ENCODE measurements at places on chromosomes 7 and 10. TPM values are rescaled to one million over a fixed set of nuclear protein-coding genes. Genes with fewer than 3 reads are reported as not detected.

- H3K4me1 ChIP-seq: no peaks in the 10 kb centered on the region
- no peaks in the 10 kb centered on the region for H3K36me3 ChIP-seq
- no peak overlapping the region for H3K4me3 ChIP-seq
- H3K27me3 ChIP-seq: no peaks in the 10 kb centered on the region
These were observed 155.2 kb downstream of the MAGI2 start for GRCh38 chr7:79298145-79298760.

Gene NET1
- total RNA-seq: 25.6 TPM

- DNase-seq: no peak
- no peaks in the 10 kb centered on the region for H3K27me3 ChIP-seq
- H3K36me3 ChIP-seq: no peaks in the 10 kb centered on the region
- H3K4me1 ChIP-seq: no peaks in the 10 kb centered on the region
- no peak overlapping the region for H3K27ac ChIP-seq
These were observed 187.0 kb downstream of the PCDH15 start for GRCh38 chr10:54614072-54614471.

Gene ICA1
- total RNA-seq: 2.4 TPM

DNA sequence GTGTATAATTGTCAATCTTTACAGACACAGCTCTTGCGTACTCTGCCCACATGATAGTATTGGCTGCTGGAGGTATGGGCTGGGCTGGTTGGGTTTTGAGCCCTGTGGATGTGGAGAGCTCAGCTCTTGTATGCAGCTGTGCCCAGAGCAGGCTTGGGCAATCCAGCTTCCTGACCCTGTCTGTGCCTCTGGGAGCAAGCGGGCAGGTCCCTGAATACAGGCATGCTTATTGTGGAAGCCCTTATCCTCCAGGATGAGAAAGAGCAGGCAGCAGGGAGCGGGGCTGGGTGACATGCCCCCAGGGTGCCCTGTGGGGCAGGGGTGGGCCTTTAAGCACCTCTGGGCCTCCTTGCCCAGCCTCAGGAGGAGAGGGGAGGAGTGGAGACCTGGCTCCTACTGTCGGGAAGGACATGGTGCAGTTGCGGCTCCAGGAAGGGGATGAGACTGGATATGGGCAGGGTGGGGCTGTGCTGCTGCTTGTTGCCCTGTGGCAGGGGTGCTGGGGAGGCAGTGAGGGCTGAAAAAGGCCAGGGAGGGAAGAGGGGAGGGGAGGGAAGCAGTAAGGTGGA lies 32.7 kb upstream of the SH2D4B start:
- H3K4me3 ChIP-seq: no peak overlapping the region
- H3K4me1 ChIP-seq: peaks cover 62% of the 10 kb centered on the region
- H3K36me3 ChIP-seq: peaks cover 19% of the 10 kb centered on the region
- H3K27ac ChIP-seq: peak overlapping the region; percentile 93

GRCh38 chr7:36661135-36661840 lies 63.0 kb downstream of the AOAH start:
- no peak overlapping the region for H3K27ac ChIP-seq
- H3K36me3 ChIP-seq: no peaks in the 10 kb centered on the region
- DNase-seq: no peak
- no peak overlapping the region for H3K4me3 ChIP-seq

DNA sequence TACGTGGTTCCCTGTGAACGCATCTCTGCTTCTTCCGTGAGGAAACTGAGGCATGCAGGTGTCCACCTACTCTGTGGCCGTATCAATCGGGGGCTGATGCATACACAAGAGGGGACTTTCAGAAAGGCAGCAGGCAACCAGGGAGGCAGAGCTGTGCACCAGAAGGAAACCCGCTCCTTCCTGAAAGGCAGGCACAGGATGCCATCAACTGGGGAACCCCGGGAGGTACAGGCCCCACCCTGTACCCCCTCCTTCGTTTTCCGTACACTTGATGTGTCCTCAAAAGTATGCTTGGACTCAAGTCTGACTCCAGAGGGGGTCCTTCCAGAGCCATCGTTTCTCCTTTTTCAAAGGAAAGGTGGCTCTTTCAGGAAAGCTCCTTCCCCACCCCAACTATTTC lies 59.5 kb downstream of the ASB13 start:
- H3K36me3 ChIP-seq: no peaks in the 10 kb centered on the region
- H3K4me3 ChIP-seq: no peak overlapping the region
- no peak overlapping the region for H3K27ac ChIP-seq
- DNase-seq: no peak
- no peaks in the 10 kb centered on the region for H3K4me1 ChIP-seq

DNA sequence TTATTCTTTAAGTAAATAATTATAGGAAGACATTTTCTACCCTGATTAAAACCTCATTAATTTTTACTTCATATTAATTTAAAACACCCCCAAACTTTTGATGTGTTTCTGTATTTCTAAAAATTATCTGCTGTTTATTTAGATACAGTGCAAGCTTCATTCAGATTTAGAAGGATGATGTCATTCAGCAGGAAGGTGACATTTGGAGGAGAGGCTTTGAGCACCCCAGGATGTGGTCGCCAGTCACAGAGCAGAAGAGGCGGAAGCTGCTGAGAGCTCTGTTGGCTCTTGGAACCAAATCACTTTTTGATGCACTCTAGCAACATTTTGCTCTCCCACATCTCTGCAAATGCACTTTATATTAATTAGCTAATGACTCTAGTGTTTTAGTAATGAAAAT lies 233.9 kb upstream of the CACNA2D1 start:
- H3K4me1 ChIP-seq: peaks cover 5% of the 10 kb centered on the region
- DNase-seq: peak; percentile 52
- H3K36me3 ChIP-seq: no peaks in the 10 kb centered on the region
- H3K27ac ChIP-seq: peak overlapping the region; percentile 54
- H3K27me3 ChIP-seq: no peaks in the 10 kb centered on the region

DNA sequence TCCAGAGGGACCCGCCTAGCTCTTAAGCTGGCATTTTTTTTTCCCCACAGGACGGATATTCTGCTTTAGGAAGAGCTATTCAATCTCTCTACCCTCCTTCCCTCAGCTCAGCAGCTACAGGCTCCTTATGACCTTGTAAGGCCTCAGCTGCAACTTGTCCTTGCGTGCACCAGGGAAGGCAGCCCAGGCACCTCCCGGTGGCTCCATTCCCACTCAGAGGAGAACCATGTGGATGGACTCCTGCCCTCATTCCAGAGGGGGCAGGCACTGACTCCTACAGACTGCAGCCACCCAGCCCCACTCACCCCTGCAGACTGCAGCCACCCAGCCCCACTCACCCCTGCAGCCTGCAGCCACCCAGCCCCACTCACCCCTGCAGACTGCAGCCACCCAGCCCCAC lies 73.7 kb downstream of the ITIH5 start:
- peaks cover 6% of the 10 kb centered on the region for H3K27me3 ChIP-seq
- H3K36me3 ChIP-seq: no peaks in the 10 kb centered on the region
- no peaks in the 10 kb centered on the region for H3K4me1 ChIP-seq
- no peak for DNase-seq
- no peak overlapping the region for H3K4me3 ChIP-seq

Gene NEUROD6
- not detected for total RNA-seq

- H3K27me3 ChIP-seq: no peaks in the 10 kb centered on the region
- H3K4me1 ChIP-seq: peaks cover 9% of the 10 kb centered on the region
- peak; percentile 20 for DNase-seq
These were observed 102.9 kb upstream of the FAM20C start for GRCh38 chr7:89232-90019.

- peak overlapping the region; percentile 99 for H3K4me3 ChIP-seq
- H3K27ac ChIP-seq: no peak overlapping the region
- peaks cover 36% of the 10 kb centered on the region for H3K4me1 ChIP-seq
- no peak for DNase-seq
- peaks cover 33% of the 10 kb centered on the region for H3K36me3 ChIP-seq
These were observed 976 bp downstream of the ABCF2 start for GRCh38 chr7:151225948-151226510.

DNA sequence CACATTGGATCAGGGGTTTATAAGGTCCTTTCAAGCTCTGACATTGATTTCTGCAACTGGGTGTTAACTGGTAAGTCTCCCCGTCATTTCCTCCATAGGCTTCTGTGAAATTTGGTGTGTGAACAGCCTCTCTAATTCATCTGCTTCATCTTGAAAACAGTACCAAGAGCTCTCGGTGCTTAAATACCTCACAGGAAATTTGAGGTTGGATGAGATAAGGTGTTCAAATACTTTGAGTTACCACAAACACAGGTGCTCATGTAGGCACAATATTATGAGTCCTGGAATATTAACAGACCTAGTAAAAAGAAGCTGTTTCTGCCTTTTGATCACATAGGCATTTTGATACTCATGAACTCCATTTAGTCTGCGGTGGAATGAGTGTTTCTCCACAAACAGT lies 85.2 kb downstream of the RTKN2 start:
- no peaks in the 10 kb centered on the region for H3K27me3 ChIP-seq
- peaks cover 19% of the 10 kb centered on the region for H3K36me3 ChIP-seq
- H3K27ac ChIP-seq: peak overlapping the region; percentile 96
- H3K4me3 ChIP-seq: no peak overlapping the region
- peaks cover 85% of the 10 kb centered on the region for H3K4me1 ChIP-seq
- DNase-seq: peak; percentile 40

DNA sequence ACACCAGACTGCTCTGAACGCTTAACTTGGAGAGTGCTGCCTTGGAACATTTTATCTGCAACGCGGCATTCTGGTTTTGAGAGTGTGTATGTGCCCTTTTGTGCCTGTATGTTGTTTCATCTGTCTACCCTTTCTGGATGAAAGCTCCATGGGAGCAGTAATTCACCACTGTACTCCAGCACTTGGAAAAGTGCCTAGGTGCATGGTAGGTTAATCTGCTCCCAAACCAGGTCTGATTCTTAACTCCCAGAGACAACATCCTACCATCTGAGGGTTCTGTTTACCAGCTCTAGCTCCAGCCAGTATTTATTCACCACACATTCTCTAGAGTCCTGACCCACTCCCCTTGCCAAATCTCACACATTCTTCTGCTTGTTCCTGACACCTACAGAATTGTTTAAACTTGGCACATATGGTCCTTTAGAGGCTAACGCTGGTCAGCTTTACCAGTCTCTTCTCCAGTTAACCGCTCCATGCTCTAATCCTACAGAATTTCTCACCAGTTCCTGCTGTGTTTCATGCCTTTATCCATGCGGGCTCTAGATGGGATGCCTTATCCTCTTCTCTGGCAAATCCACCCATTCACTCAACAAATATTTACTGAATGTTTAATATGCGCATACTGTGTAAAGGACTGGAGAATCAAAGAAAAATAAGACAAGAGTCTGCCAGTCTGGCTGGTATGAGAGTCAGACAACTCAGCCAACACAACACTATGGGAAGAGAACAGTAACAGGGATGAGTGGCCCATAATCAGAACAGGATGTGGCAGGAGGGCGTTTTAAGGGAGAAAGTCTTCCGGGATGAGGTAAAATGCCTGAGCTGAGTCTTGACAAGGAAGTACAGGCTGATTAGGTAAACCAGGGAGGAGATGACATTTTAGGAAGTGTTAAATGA lies 46.3 kb downstream of the MTPN start:
- no peak overlapping the region for H3K27ac ChIP-seq
- H3K4me1 ChIP-seq: peaks cover 37% of the 10 kb centered on the region
- no peak overlapping the region for H3K4me3 ChIP-seq
- no peaks in the 10 kb centered on the region for H3K27me3 ChIP-seq
- DNase-seq: no peak

DNA sequence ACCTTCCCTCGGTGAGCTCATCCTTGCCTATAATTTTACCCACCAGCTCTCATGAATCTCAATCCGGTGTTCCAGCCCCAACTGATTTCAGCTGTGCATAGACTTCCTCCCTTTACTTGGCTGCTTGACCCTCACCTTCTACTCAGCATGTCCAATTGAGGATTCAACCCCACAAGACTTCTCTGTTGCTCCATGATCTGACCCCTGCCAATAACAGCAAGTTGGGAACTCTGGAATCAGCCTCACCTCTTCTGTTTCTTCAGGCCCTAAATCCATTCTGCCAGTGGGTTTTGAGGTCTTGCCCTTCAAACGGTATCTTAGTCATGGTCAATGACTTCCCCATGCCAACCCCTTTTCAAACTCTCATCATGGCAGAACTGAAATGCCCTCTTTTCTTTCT lies 390.4 kb downstream of the CALN1 start:
- H3K4me3 ChIP-seq: no peak overlapping the region
- no peaks in the 10 kb centered on the region for H3K4me1 ChIP-seq
- H3K36me3 ChIP-seq: no peaks in the 10 kb centered on the region
- no peak for DNase-seq
- H3K27me3 ChIP-seq: no peaks in the 10 kb centered on the region
- H3K27ac ChIP-seq: no peak overlapping the region

DNA sequence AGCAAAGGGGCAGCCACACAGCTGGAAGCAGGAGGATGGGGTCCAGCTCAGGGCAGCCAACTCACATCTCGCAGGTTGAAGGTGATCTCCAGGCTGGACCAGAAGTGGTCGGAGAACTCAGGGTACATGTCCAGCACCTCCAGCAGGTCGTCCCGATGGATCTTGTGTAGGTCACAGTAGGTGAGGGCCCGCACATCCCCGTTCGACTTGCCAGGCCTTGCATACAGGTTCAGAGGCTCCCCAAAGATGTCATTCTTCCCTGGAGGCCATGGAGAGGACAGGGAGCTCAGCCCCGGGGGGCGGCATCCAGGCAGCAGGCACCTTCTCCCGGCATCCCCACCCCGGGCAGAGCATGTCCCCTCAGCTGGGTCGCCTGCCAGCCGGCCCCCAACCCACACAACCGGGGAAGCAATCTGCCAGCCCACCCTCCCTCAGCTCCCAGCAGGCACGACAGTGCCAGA lies 29.3 kb downstream of the KCNH2 start:
- DNase-seq: no peak
- H3K36me3 ChIP-seq: peaks cover 2% of the 10 kb centered on the region
- H3K4me1 ChIP-seq: no peaks in the 10 kb centered on the region
- H3K27ac ChIP-seq: no peak overlapping the region
- H3K4me3 ChIP-seq: no peak overlapping the region

Gene MICU1
- 41.2 TPM for total RNA-seq

GRCh38 chr7:131845573-131846314 lies 289.3 kb upstream of the PODXL start:
- H3K27ac ChIP-seq: no peak overlapping the region
- H3K4me1 ChIP-seq: no peaks in the 10 kb centered on the region
- H3K27me3 ChIP-seq: peaks cover 5% of the 10 kb centered on the region
- no peak overlapping the region for H3K4me3 ChIP-seq
- H3K36me3 ChIP-seq: no peaks in the 10 kb centered on the region
- no peak for DNase-seq

DNA sequence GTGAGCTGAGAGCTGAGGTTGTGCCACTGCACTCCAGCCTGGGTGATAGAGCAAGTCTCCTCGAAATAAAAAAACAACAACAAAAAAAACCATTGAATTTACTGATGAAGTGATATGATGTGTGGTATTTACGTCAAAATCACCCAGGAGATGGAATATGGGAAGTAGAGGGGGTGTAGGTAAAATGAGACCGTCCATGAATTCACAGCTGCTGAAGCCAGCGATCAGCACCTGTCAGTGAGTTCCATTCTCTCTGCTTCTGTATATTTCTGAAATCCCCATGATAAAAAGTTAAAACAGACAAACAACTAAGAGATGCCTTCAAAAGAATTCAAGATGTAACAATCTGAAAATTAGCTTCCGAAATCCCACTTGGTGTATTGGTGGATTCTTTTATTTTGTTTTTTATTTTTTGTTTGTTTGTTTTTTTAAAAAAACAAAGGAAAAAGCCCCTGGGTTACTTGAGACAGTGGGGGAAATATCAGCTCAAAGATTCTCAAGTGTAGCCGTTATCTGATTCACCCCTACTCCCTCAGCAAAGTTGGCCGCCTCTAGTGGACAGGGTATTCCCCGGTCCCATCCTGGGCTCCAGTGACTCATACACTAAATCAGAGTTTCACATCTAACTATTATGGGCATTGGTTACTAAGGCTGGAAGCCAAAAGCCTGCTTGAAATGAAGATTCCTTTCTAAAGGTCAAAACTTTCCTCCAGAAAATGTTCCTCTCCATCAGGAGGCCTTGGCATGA lies 76.4 kb downstream of the MAP3K8 start:
- peak overlapping the region; percentile 72 for H3K27ac ChIP-seq
- peak; percentile 74 for DNase-seq
- H3K36me3 ChIP-seq: no peaks in the 10 kb centered on the region
- H3K4me1 ChIP-seq: peaks cover 14% of the 10 kb centered on the region

Measured in activated CD4-positive, alpha-beta memory T cell treated with anti-CD3 and anti-CD28 coated beads for 36 hours (primary cell).